ENCODE measurements at places on chromosomes 7 and 10. TPM values are rescaled to one million over a fixed set of nuclear protein-coding genes. Genes with fewer than 3 reads are reported as not detected.
A peak's percentile ranks its signal among the peaks of the same experiment; 100 is the strongest.

- DNase-seq, result no peak
Observed at GRCh38 chr10:72265508-72265907, 8.2 kb upstream of the DDIT4 start.

GRCh38 chr10:9342885-9343570 lies 1288.5 kb downstream of the GATA3 start:
- DNase-seq, result peak; percentile 65

DNA sequence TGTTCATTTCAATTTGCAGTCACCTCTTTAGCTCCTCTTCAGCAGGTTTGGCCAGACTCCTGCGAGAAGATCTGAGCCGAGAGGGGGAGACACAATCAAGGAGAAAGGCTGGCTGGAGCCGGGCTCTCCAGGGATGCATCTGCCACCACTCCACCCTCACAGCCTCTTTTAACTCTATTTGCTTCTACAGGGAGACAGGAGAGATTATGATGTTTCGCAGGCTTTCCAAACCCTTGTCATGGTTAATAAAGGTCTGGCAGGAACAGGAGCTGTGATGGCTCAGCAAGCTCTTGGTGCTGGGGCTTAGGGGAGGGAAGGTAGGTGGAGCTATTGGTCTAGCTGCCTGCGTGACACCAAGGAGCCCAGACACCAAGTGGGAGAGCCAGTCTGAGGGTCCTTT lies 448.1 kb upstream of the PODXL start:
- DNase-seq, result peak; percentile 15

GRCh38 chr7:7264306-7265040 lies 82.1 kb downstream of the C1GALT1 start:
- no peak for DNase-seq

The IL6 gene
- total RNA-seq, result 22.1 TPM

The TMEM184A gene
- under 0.01 TPM for total RNA-seq

The CYP2E1 gene
- 0.50 TPM for total RNA-seq

The CCL24 gene
- total RNA-seq, result not detected

DNA sequence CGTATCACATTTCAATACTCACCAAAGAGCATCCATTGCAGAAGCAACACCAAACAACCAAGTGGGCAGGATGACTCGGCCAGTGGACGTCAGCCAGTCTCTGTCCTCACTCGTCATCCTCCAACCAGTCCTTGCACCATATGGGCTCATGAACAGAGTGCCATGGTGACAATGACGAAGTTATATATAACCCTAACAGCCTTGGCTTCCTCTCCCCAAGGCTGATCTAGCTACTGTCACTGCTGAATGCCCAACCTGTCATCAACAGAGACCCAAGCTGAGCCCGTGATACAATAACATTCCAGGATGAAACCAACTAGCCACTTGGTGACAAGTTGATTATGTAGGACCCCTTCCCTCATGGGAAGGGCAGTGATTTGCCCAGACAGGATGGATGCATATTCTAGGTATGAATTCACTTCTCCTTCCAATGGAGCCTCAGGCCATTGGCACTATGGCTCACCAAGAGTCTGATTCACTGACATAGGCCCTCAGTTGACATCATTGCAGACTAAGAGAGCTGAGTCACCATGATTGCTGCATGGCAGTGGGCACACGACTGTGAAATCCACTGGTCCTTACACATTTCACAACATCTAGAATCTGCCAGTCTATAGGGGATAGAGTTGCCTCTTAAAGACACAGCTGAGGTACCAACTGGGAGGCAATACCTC lies 26.3 kb upstream of the PPIF start:
- DNase-seq, result peak; percentile 84

- no peak for DNase-seq
Observed at GRCh38 chr10:47063858-47064257, 152.6 kb downstream of the PTPN20 start.

DNA sequence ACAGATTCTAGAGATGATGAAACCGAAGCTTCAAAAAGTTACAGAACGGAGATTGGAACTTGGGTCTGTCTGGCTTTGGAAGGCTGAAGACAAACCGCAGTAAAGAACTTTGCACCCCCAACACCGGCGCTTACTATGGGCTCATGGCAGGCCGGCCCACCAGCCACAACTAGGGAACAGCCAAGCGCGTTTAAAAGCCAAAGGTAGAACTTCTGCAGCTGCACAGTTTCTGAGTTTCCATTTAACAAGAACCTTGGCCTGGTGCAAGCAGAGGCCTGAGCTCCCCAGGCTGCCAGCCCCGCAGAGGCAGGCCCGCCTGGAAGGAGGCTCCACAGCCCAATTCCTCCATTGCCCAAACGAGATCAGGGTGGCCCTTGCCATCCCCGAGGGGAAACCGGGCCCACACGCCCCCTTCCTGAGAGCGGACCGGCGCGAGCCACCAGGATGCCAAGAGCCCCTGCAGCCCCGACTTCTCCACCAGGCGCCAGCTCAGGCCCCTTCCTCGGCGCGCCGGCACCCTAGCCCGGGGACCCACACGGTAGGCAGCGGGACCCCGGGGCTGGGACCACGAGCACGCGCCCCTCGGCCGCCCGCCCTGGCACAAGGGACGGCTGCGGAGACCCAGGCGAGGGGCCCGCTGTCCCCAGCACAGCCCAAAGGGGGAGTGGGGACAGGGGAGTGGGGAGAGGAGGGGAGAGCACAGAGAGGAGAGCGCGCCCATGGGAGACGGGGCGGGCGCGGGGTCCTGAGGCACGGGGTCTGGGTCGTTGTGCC lies 566 bp downstream of the MAD1L1 start:
- peak; percentile 15 for DNase-seq

DNA sequence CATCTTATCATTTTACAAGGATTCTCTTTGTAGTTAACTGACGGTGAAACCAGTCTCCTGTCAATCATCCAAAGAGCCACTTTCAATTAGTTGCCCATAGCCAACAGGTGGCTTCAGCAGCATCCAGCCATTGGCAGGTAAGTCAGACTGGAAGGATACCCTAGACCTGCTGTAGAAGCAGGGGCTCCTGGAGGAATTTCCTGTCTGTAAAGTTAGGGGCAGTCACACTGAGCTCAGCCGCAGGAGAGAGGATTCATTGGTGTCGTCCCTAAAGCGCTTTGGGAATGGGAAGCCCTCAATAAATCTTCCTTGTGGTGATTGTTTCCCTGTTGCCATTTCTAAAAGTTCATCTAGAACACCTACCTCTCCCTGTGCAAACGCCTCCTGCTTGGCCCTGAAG lies 140.4 kb downstream of the CELF2 start:
- no peak for DNase-seq

- DNase-seq, result no peak
Observed at GRCh38 chr7:156492170-156492569, 148.4 kb upstream of the RNF32 start.

The GPR85 gene
- total RNA-seq, result 9.2 TPM

DNA sequence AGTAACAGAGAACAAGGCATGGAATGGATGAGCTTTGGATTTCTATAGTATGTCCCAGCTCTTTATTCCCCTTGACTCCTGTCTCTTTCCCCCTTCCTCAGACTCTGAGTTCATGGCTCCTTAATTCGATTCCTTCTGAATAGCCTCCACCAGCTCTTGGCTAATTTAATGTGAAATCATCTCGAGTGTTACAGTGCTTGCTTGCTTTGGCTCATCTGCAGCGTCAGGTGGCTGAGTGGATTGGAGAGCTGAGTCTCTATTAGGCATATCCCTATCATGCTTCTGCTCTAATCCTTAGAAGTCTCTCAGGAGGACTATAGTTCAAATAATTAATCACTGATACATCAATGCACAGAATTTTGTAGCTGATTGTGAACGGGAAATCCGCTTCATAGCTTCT lies 134.6 kb downstream of the LRRC4 start:
- no peak for DNase-seq

DNA sequence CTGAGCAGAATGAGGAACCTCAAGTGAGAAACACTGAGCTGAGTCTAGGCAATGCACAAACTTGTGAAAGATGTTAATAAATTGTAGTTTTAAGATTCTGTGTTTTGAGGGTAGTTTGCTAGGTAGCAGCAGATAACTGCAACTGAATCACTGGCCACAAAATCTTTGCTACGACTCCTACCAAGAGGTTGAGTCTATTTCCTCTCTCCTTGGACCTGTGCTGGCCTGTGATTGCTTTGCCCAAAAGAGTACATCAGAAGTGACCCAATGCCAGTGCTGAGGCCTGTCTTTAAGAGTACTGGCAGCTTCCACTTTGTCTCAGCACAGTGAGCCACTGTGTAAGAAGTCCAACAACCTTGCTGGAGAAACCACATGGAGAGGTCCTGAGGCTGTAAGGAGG lies 11.9 kb upstream of the TSPAN13 start:
- DNase-seq, result no peak

DNA sequence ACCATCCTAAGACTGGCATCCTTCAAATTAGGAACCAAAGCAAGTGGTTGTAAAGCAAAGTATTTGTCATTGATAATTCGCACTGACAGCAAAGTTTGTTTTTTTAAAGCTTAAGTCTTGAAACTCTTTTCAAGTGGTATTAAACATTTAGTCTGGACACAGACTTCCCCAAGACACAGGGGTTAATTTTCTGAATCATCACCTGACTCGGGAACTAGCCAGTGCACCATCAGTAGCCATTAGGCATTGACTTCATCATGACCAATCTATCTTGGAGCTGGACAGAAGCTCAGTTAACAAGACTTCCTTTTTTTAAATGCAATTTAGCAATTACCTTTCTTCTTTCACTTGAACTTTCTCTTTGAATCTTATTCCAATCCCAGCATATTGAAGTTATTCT lies 210.6 kb downstream of the ZNF365 start:
- peak; percentile 85 for DNase-seq

DNA sequence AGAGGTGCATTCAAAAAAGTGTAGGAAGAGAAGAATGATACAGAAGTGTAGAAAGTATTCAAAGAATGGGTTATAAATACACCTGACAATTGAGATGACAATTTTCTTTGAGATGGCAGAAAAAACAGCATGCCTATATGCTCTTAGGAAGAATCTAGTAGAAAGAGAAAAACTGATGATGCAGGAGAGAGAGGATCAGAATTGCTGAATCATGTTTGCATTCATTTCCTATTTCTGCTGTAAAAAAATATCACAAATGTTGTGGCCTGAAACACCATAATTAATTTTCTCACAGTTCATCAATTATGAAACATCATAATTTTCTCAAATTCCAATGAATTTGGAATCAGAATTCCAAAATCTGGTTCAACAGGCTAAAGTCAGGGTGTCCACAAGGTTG lies 9.8 kb upstream of the AKR1C1 start:
- no peak for DNase-seq

- no peak for DNase-seq
Observed at GRCh38 chr7:99005776-99006175, 127.4 kb downstream of the TRRAP start.

DNA sequence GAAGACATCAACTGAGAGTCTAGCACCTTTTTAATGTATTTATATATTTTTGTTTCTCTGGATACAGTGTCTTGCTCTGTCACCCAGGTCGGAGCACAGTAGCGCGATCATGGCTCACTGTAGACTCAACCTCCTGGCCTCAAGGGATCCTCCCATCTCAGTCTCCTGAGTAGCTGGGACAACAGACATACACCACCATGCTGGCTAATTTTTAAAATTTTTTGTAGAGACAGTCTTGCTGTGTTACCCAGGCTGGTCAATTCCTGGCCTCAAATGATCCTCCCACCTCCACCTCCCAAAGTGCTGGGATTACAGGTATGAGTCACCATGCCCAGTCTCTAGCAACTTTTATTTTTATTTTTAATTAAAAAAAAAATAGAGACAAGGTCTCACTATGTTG lies 51.4 kb upstream of the ANLN start:
- DNase-seq, result no peak

GRCh38 chr7:108421720-108422331 lies 34.4 kb downstream of the NRCAM start:
- DNase-seq, result no peak

GRCh38 chr10:49298671-49298982 lies 343 bp upstream of the C10orf71 start:
- no peak for DNase-seq

The SP8 gene
- total RNA-seq, result not detected

The ACTR3C gene
- total RNA-seq, result 0.50 TPM

The CCDC7 gene
- 18.0 TPM for total RNA-seq

The FEZF1 gene
- not detected for total RNA-seq

GRCh38 chr7:727104-727805 lies at the start of gene PRKAR1B:
Gene PRKAR1B, minus strand, starts transcription at chr7:727281. Its CDS starts 15,776 bp downstream, at chr7:711505.
- no peak for DNase-seq

DNA sequence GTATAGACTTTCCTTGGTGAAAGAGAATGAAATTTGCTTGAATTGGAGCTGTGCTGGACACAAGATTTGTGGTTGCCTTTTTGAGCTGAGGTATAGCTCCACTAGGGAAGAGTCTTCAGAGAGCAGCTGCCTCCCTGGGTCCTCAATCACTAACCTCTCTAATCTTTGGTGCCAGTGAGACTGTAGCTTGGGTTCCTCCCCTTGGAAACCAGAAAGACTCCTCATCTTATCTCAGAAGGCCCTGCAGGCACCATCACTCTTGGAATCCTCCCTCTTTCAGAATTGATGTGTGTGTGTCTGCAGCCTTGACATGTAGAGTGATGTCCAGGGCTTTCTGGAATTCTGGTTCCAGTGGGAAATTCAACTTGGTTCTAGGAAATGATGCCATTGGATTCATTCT lies 426.5 kb downstream of the RPS24 start:
- DNase-seq, result no peak

- peak; percentile 67 for DNase-seq
Observed at GRCh38 chr7:30796105-30796869, 25.1 kb downstream of the MINDY4 start.

The WEE2 gene
- total RNA-seq, result not detected

DNA sequence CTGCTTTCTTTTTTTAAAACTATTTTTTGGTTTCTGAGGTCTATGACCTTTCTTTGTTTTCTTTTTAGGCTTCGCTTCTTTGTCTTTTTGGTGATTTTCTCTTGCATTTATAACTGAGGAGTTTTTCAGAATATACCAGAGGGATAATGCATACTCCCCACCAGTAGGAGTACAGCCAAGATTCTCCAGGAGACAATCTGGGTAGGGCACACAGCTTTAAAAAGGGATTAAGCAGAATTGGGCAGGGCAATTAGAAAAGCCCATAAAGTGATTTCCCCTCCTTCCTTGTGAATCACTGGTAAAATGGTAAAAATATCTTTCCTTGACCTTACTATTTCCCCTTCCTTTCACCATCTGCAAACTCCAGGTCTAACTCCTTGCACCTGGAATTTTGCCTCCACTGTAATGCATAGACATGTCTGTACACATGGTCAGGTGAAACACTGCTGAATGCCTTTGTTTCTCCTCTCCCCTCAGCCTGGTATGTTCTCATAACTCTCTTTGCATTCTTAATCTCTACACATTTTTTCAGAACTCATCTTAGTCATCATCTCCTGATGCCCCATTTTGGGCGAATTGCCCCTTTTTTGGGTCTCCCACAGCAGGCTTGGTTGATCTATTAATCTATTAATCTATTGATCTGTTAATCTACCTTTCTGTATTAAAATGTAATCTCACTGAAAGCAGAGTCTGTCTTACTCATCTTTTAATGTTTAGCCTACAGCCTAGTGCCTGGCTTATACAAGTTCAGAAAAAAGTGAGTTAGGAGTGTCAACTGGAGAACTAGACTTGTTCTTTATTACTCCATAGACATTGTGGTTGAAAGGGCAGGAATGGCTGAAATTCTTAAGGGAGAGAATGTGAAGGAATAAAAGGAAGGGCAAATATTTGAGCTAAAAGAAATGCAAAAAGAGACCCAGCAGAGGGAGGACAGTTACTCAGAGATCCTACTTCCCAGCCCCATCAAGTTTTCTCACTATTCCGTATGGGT lies 64.6 kb downstream of the MDFIC start:
- no peak for DNase-seq
